ENCODE measurements at places on chromosomes 11 and 22.

- peak; percentile 82 for DNase-seq
Observed at GRCh38 chr22:18044548-18045271, 20.3 kb upstream of the MICAL3 start.

DNA sequence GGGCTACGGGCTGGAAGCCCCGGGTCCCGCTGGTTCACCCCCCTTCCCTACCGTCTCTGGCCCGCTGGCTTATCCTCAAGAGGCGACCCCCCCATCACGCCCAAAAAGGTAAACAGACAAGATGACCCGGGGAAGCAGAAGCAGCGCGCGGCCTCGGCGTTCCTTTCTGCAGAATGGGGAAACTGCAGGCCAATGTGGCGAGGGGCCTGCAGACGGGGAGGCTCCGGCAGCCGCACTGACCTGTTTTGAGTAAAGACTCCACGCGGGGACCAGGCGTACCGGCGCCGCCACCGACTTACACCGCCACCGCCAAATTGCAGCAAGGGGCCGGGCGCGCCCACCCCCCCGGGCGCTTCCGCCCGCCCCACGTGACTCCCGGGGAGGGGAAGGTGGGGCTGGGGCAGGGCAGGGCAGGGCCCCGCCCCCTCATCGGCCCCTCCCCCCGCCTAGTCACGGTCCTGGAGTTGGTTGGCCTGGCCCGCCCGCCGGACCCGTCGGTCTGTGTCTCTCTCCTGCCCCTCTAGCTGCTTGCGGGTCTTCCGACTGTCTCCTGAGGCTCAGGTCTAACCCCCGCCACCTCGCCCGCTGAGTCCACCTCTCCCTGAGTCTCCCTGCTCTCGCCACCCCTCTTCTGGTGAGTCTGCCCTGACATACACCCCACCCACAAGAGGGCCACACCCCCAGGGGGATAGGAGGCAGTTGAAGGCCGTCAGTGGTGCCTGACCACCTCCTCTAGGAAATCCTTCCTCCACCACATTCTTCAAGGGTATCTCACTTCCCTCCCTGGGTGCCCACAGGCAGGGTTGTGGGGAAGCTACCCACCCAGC lies at the start of gene ARAP1:
TSS of gene ARAP1 (minus strand) at position 321 of the 827 bp plus-strand sequence. CDS start 25,280 bp downstream, outside the sequence.
- peak; percentile 85 for DNase-seq

DNA sequence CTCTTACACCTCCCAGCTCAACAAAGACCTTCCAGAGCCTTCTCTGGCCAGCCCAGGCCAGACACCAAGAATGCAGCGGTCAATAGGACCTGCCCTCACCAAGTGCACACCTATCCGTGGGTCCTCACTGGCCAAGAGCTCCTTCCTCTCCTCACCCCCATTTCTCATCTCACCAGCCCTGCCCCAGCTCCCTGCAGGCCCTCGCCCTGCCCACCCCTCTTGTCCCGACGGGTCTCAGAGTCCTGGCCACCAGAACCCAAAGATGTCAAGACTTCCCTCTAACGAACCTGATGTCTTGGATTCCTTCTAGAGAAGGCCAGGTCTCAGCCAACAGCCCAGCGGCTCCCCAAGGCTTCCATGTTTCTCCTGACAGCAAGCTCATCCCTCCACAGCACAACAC lies 43.6 kb downstream of the IGF2 start:
- no peak for DNase-seq

DNA sequence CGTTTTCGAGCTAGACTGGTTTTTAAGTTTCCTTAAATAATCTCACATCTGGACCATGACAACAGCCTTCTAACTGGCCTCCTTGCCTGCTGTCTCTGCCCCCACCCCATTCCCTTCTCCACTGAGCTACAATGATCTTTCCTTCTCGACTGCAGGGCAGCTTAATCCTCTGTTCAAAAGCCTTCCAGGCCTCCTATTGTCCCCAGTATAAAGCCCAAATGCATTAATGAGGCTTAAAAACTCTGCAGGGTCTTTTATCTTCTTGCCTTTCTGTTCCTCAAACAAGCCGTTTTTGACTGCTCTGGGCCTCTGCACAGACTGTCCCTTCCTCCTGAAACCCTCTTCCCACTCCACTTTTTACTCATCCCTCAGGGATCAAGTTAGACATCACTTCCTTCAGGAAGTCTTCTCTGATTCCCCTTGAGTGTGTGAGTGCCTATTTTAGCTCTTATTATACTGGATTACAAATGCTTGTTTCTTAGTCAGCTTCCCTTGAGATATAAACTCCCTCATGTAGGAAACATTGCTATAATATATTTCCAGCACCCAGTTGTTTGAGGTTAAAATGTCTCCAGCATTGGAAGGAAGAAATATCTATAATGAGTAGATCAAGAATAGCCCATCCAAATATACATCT lies 23.6 kb upstream of the PAMR1 start:
- DNase-seq = no peak

- no peak for DNase-seq
Observed at GRCh38 chr11:124865181-124865901, at the start of gene ROBO3. Gene ROBO3, plus strand, starts transcription at chr11:124865432. Its CDS starts 146 bp downstream, at chr11:124865578.

DNA sequence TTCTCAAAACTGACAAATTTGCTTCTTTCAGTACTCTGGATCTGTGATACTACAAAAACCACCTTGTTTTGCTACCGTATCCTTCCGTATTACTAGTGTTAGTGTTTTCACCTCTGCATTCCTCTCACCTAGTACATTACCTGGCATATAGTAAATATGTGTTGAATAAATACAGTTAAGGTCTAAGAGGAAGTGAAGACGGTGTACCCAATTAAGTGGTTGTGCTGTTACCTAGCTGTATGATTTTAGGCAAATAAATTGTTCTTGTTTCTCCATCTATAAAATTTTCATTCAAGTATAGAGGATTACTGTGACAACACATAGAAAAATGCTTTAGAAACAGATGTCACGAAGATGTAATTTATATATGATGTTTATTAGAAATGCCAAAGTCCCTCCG lies 8.9 kb downstream of the BCL2L13 start:
- DNase-seq = no peak

DNA sequence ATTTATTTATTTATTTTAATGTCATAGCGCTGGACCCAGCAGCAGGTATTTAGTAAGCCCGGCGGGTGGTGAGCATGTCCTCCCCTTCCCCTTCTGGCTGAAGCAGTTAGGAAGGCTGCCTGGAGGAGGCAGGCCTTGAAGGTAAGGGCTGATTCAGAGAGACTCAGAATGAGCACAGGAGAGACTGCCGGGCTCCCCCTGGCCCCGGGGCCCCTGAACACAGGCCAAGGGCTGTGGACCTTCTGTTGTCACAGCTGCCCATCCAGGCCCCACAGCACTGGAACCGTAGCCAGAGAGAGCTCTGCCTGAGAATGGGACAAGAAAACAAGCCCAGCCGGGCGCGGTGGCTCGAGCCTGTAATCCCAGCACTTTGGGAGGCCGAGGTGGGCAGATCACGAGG lies 52.8 kb downstream of the KCNJ4 start:
- no peak for DNase-seq

DNA sequence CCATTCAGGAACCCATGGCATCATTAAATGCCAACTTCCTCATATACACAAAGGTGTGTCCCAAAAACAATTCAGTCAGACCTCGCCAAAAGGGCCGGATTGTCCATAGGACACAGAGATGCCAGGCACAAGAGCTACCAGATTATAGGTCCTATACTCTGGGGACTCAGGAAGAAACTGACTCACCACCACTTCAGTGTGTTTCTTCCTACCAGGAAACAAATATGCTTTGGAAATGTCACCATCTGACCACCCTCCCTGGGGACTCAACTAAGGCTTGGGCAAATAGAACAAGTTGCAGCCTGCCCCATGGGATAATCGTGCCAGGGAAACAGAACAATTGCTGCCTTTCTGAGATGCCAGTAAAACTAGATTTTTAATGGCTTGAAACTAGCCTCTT lies 11.7 kb downstream of the POU2AF3 start:
- no peak for DNase-seq

GRCh38 chr11:113574171-113574570 lies 99.0 kb upstream of the DRD2 start:
- DNase-seq = no peak

DNA sequence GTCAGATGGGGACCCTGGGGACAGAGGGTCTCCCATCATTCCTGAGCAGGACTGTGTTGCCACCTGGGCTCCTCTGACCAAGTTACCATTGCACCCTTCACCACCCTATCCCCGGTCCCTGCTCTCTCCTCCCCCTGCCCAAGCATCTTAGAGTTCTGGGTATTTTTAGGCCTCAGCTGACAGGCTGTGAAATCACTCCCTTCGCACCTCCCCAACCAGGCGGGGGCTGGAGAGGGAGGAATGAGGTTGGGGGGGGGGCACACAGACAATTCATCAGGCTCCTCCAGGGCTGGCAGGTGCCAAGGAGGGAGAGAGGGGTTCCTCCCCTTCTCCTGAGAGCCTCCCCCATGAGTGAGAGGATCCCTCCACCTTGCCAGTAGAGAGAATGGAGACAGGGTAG lies 9.0 kb downstream of the SYT7 start:
- DNase-seq = no peak

- no peak for DNase-seq
Observed at GRCh38 chr11:34621876-34622275, 983 bp downstream of the EHF start.

DNA sequence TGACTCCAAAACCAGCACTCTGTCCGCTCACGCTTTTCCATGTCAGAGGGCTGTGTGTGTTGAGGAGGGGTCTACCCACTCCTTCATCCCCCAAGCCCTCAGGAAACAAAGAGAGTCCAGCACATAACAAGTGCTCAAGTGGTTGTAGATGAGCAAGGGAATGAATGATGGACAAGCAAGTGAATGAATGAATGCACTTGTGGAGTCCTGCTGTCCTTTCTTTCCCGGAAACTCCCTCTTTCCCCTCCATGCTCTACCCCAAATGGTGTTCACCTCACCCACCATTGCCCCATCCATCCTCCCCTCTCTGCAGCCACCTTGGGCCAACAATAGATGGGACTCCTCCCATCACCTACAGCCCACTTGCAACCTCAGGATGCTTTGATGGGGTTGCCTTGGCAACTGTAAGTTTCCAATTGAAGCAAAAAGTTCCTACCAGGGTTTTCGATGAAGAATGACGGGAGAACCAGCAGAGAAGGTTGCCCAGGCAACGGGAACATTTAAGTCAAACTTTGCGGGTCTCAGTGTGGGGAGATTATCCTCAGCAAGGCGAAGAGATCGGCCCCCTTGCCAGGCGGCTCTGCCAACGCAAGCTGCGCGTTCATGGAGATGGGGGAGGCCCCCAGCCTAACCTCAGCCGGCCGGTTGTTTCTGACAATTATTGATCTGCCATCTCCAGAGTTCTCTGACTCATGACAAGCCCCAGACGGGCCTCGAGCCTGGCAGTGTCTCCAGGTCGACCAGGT lies 51.1 kb downstream of the MCM5 start:
- DNase-seq = no peak

- no peak for DNase-seq
Observed at GRCh38 chr11:100647861-100648260, 39.2 kb upstream of the ARHGAP42 start.

DNA sequence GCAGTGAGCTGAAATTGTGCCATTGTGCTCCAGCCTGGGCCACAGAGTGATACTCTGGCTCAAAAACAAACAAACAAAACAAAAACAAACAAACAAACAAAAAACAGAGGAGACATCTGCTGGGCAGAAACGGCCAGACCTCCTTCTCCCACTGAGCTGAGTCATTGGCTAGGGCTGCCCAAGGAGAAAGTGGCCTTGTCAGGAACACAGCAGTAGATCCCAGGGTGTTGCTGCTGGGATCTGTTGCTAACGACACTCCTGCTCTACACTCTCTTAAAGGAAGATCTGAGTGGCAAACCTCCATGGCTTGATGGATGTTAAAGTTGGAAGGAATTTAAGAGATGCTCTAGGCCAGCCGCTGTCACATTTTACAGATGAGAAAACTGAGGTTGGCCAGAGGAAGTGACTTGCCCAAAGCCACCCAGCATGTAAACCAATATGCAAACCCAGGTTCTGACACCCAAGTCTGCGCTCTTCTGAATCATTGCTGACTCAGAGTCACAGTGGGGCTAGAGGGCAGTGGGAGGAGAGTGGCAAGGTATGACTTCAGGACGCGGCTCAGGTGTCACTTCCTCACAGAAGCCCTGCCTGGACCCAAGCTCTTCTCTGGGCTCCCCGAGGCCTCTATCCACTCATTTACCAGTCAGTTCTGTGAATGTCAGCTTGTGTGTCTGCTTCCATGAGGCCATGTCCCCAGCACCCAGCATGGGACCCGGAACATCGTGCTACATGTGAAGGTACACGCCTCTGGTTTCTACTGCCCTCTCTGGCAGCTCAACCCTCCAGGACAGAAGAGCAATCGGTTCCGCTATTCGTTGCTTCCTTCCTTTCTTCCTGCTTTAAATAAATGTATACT lies 11.3 kb upstream of the GDPD5 start:
- no peak for DNase-seq

- DNase-seq = no peak
Observed at GRCh38 chr11:64501500-64502427, 89.3 kb upstream of the SLC22A12 start.

DNA sequence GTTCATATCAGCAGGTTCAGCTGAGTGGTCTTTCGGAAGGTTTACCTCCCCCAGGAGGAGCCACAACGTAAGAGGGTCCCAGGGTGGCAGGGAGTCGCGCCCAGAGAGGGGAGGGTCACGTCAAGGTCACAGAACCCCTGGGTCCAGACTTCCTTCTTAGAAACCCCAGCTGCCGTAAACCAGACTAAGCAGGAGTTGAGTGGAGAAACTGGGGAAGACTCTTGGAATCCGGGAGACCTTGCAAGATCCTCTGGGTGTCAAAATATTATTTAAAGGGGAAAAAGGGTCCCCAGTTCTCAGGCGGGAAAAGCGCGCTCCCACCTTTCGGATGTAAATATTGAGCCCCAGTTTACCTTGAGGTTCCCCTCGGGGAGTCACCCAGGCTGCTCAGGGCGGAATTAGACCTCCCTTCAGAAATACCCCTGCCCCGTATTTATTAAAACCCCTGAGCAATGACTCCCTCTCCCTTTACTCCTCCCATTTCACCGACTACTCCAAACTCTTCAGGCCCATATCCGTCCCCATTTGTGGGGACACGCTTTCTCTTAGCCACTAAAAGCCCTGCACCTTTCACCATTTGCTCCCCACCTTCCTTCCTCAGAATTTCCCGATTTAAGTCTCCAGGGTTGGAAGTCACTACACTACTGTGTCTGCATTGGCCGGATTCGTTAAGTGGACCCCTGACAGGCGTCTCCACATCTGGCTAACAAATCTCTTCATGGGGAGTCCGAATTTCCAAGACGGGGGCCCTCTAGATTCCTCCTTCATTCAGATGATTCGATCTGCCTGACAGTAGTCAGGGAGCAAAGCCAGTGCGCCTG lies 4.2 kb downstream of the SLC17A6 start:
- no peak for DNase-seq

- no peak for DNase-seq
Observed at GRCh38 chr22:39267974-39268373, 23.2 kb upstream of the PDGFB start.

GRCh38 chr11:12199231-12199948 lies 89.0 kb downstream of the MICAL2 start:
- no peak for DNase-seq

Data from tibial artery (tissue), 4 donors.